Temporal lobe (tissue), 4 donors: ENCODE measurements at places on chromosomes 16 and 17. TPM values are rescaled to one million over a fixed set of nuclear protein-coding genes. Genes with fewer than 3 reads are reported as not detected.

The PLLP gene
- total RNA-seq = 1.5 TPM

The FZD2 gene
- total RNA-seq = 6.9 TPM

The CCL4L2 gene
- 2.0 TPM for total RNA-seq

The RBBP6 gene
- total RNA-seq = 38.6 TPM
